LNCaP clone FGC (cell line): ENCODE measurements at places on chromosomes 2 and 18.

- no peak for DNase-seq
Observed at GRCh38 chr18:61949946-61950345, 57.1 kb upstream of the RNF152 start.

- DNase-seq = no peak
Observed at GRCh38 chr2:150672311-150672710, 184.8 kb upstream of the RND3 start.

GRCh38 chr18:7291046-7291445 lies 60.2 kb downstream of the LRRC30 start:
- no peak for DNase-seq

DNA sequence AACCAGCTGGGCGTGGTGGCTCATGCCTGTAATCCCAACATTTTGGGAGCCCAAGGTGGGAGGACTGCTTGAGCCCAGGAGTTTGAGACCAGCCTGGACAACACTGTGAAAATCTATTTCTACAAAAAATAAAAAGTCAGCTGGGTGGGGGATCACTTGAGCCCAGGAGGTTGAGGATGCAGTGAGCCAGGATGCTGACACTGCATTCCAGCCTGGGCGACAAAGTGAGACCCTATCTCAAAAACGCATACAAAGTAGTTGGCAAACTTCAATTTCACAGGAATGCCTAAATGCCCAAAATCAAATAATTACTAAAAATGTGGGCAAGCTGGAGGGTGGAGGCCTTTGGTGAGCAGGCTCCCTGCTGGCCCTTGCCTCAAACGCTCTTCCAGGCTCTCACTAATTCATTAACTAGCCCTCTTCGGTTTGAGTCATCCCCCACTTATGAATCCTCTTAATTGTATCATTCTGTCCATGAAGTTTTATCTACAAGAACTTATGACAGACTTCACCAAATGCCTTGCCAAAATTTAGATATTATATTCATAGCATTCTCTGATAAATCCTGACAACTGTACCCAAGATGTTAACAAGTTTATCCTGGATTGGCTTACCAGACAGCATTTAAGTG lies 68.7 kb upstream of the ZFP36L2 start:
- DNase-seq = no peak

- peak; percentile 31 for DNase-seq
Observed at GRCh38 chr2:212686285-212686895, 147.8 kb upstream of the ERBB4 start.

DNA sequence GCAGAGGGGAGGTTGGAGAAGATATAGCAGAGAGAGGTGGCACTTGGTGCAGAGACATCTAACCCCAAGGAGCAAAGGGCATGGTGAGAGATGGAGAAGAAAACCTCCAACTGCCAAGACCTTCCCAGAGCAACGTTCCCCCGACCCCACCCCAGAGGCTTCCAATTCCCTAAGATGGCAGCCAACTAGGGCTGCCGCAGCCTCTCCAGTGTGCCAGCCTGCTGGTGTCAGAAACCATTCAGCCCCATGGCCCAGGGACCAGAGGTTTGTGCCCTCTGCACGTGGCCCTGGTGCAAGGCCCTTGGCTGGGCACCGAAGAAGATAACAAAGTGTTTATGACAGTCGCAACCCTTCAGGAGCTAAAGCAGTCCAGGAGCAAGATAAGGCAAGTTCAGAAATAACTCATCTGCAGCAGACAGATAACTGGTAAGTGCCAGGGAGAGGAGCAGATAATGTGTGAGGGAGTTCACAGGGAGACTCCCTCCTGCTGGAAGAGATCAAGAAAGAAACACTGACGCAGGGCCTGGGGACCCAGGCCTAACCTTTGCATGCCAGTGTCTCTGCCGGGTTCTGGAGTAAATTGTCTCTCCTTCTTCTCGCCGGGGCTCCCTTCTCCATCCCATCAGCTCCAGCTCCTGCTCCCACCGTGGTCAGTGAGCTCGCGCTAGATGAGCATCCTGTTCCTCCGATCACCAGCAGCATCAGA lies 66.1 kb upstream of the ID2 start:
- DNase-seq = no peak

DNA sequence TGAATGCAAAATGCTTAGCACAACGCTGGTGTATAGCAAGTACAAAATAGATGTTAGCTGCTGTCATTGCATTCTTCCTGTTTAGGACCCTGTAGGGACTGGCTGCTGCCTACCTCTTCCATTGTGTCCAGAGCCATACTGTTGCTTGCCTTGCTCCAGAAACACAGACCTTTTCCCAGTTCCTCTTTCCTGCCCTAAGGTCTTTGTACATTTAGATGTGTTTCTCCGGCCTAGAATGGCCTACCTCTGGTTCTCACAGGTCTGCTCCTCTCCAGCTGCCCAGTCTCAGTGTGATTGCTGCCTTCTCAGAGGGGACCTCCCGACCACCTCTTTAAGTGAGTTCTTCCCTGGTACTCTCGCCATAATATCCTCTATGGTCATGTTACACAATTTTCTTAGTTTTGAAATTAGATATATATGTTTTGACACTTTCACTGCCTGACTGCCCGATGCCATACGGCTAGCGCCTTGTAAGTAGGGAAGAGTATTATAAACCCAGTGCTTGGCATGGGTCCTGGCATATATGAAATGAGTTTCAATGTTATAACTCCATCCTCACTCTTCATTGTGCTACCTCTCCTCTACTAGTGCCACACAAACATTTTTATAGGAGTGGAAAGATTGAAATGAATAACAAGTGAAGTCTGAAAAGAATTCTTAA lies 48.3 kb downstream of the RFTN2 start:
- no peak for DNase-seq

GRCh38 chr2:78979380-78980151 lies 45.9 kb upstream of the REG3G start:
- DNase-seq = no peak

DNA sequence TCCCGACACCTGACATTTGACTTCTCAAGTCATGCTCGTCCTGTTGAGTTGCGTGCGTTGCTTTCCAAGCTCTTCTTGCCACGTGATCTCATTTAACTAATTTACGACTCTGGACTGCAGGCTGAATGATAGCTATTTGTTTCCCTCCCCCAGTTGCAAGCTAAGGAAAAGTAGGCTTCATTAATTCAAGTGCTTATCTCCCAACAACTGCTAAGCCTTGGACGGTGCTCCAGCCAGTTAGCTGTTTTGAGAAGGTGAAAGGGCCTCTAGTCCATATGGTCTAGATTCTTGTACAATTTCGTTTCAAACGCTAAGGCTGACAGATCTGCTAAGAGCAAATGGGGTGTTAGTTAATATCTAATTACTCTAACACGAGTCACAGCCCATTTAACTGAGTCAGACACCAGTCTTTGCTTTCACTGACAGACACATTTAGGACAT lies 21.1 kb downstream of the GPR45 start:
- DNase-seq = no peak

DNA sequence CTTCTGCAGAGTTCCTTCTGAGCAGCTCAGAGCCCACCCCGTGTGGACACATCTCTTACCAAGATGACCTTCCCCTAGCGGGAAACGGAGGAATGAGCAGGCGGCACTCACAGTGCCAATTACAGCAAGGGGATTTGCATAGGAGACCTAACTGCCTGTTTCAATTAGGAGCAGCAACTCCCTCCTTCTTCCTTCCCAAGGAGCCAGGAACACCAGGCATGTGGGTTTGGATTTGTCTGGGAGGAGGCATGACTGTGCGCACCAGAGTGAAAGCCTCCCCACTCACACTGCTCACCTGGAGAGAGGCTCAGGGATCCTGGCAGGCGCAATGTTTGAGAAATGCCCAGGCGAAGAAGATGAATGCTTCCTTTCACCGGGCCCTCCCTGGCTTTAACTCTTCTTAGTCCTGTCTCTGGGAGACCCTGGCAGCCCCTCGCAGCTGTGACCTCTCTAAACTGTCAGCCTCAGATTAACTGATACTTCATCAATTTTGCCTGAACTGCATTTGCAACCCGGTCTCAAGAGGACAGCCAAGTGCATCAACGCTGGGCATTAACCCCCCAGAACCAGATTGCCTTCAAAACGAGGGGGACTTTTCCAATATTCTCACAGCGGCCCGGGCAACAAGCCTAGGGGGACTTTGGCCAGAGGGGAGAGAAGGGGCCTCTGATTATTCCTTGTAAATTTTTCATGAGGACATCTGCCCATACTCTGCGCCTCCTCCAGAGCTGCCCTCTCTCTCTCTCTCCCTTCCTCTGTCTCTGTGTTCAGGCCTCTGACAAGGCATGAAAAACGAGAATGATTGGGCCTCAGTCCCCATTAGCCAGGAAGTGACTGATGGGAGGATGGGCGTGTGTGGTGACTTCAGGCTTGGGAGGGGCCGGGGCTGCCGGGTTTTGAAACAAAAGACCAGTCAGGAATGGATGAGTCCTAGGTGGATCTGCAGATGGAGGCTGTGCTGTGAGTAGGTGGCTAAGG lies 93.8 kb downstream of the CMPK2 start:
- no peak for DNase-seq

DNA sequence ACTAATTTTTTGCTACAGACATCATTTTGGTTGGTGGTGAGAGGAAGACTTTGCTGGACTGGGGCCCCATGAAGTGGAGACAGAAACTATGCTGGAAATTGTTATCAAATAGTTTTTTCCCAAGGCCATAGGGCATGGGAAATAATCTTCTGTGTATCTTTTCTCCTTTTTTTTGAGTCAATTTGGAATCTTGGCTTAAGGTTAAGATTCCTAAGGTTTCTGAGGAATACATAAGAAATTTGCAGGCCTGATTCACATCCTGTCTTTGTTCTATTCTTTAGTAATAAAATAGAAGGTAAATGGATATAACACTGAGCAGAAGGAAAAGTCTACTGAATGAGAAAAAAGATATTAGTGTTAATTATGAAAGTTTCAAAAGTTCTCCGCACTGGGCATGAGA lies 16.6 kb downstream of the SMC6 start:
- no peak for DNase-seq

DNA sequence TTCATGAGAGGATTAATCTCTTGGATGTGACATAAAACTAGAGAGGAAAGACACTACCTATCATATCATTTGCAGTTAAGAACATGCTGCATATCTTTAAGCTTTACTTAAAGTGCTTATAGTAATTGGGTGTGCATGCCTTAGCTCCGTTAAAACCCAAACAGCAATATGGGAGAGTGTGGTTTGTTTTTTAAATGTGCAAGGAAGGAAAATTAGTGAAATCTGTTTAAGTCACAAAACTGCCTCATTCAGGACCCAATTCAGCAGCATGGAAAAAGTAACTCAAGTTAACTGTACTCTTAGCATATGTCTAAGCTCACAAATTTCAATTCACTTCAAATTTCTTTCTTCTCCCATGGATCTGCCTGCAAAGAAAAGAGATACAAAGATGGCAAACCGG lies 182.2 kb downstream of the ARHGAP15 start:
- no peak for DNase-seq

- DNase-seq = no peak
Observed at GRCh38 chr2:70703900-70704549, 64.0 kb downstream of the ADD2 start.

DNA sequence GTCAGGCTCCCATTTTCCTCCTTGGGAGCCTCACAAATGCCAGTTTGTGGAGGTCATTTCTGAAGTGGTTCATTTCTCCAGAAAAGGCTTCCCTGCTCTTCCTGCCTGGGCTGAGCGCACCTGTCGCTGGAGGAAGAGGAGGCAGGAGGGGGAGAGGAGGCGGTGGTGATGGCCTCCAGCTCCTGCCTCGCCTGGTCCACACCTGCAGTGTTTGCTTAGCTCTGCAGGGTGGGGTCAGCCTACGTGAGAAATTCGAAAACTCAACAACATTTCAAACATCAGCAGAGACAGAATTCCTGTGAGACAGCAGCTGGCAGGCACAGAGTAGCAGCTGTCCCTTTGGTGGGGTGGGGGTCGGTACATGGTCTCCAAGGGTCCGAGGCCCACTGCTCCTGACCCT lies 7.9 kb downstream of the IMPA2 start:
- no peak for DNase-seq

- DNase-seq = no peak
Observed at GRCh38 chr18:72700961-72701710, 157.0 kb upstream of the CBLN2 start.

DNA sequence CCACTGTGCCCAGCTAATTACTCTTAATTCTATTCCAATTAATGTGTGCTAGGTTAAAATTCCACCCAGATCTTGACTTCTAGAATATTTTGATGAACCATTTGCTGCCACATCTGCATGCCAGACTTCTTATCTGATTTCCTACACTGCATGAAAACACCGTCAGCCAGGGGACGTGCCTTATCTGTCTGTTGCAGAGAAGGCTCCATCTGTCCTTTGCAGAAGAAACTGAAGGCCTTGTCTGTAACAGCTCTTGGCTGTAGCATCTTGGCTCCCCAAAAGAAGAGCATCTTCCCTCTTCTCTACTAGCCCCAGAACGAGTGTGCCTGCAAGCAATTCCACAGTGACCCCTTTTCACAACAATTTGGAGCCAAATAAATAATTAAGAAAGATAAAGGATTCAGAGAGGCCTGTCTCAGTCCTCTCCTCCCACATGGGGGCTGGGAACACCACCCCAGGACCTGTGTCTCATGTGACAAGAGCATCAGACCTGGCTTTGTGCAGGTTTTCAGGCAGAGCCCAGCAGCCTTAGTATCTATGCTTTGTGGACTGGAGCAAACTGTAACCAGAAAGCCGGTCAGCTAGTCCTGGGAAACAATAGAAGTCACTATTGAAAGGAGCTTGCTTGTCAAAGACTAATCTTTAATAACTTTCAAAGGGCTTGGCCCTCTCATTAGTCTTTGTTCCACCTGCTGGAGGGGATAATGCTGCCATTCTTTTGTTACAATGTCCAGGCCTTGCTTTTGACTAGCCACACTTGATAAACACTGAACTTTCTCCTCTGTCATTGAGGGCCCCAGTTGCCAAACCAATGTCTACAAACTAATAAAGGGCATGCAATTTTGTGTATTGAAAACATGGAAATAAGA lies 84.0 kb upstream of the NEUROD1 start:
- no peak for DNase-seq

DNA sequence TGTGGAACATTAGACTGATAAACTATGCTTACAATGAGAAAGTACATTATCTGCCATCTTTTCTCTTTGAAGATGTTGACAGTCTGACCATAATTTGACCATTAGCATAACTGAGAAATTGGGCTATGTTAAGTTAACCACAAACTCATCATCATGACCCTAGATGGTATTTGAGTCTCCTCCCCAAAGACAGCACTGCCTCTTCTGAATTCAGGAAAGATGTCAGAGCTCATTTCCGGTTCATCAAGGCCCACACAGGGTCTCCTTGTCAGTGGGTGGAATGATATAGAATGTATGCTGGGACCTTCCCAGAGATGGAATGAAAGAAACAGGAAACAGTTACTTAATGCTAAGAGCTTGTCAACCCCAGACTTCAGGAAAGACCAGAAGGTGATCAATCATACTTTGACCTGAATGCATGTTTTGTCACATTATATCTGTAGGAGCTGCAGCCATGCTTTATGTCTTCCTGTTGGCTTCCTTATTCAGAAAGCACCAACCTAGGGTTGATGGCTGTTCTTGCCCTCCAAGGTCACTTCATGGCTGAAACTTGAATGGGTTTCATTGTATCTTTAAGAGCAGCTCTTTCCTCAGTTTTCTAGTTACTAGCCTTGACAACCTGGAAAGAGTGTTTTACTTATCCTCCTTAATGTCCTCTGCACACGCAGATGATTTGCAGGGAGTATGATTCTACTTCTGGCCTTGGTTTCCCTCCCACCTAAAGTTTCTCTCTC lies 99.1 kb upstream of the NEUROD1 start:
- DNase-seq = no peak

- DNase-seq = no peak
Observed at GRCh38 chr2:121101093-121101715, 183.8 kb downstream of the TFCP2L1 start.
